ENCODE measurements at places on chromosomes 7 and 10.

- DNase-seq = no peak
These were observed 541.0 kb upstream of the ADARB2 start for GRCh38 chr10:2278363-2278762.

- DNase-seq = no peak
These were observed 38.3 kb upstream of the RAPGEF5 start for GRCh38 chr7:22395222-22395621.

DNA sequence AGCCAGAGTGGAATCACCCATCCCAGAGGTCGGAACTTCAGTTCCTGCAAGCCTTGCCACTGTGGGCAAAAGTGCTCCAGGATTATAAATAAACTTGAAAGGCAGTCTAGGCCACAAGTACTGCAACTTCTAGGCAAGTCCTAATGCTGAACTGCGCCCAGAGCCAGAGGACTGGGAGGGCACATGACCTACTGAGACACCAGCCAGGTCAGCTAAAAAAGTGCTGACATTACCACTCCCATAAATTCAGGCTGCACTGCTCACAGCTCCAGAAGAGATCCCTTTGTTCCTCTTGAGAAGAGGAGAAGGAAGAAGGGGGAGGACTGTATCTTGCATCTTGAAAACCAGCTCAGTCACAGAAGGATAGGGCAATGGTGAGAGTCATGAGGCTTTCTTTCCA lies 1084.1 kb upstream of the PHF14 start:
- DNase-seq = no peak

- no peak for DNase-seq
These were observed 98.4 kb downstream of the ADARB2 start for GRCh38 chr10:1638889-1639419.

GRCh38 chr7:6375348-6376101 lies 72.2 kb downstream of the DAGLB start:
- no peak for DNase-seq

DNA sequence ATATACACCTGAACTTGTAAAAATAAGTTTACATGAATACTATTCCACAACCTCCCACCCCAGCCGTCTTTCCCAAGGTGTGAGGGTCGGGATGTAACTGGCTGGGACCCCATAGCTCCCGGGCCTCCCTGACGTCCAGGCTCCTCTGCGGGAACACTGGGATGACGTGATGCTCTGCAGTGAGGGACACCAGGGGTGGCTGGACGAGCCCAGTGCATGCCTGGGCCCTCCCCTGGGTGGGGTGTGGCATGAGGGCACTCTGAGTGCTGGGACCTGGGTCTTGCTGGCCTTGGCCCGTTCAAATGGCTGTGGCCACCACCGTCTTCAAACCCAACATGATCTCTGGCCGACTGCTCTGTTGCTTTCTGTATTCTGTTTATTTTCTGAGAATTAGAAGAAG lies 182.4 kb downstream of the DNAJB6 start:
- no peak for DNase-seq

GRCh38 chr7:55110993-55111361 lies 92.2 kb downstream of the EGFR start:
- DNase-seq = no peak

GRCh38 chr7:107133396-107133795 lies 35.4 kb upstream of the HBP1 start:
- no peak for DNase-seq

GRCh38 chr7:105141068-105141467 lies 127.1 kb downstream of the KMT2E start:
- no peak for DNase-seq

DNA sequence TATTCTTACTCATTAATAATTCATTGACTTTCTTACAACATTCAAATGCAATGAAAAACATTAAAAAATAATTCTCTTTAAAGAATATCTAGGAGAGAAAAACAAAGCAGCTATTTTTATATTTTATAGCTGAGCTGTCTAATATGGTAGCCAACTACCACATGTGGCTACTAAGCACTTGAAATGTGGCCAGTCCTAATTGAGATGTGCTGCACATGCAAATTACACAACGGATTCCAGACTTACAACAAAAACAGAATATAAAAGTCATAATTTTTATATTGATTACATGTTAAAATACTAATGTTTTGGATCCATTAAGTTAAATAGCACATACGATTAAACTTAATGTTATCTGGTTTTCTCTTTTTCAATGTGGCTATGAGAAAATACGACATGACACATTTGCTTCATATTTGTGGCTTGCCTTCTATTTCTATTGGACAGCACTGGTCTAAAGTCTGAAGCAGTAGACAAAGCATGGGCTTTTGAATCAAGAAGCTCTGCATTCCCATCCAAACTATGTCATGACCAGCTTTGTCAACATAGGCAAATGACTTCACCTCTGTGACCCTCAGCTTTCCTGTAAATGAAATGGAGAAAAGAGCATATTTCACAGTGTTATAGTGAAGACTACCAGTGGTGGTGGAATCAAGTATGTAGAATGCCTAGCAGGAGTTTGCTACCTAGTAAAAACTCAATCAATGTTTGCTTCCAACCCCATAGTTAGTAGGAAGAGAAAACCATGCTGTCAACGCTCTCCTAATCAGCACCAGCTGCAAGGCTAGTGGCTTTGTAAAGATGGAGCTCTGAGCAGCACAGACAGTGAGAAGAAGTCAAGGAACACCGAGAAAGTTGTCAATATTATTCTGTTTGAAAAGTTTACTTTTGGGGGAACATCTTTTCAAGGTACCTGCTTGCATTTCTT lies 37.1 kb upstream of the GDF10 start:
- DNase-seq = no peak

DNA sequence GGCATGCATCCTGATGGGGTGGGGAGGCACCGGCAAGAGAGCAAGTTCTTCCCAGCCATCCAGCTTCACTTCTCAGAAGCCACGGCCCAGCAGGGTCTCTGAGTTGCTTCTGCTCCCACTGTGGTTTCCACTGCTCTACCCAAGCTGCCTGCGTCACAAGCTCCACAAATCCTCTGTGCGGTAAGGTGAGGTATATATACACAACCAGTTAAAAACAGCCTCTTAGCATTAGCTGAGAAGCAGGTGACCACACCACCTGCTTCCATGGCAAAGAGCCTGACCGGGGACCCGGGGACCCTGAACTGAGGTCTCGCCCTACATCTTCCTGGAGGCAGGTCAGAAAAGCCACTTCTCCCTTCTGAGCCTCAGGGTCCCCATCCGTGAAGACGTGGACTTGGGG lies 46.9 kb upstream of the NPFFR1 start:
- DNase-seq = no peak

DNA sequence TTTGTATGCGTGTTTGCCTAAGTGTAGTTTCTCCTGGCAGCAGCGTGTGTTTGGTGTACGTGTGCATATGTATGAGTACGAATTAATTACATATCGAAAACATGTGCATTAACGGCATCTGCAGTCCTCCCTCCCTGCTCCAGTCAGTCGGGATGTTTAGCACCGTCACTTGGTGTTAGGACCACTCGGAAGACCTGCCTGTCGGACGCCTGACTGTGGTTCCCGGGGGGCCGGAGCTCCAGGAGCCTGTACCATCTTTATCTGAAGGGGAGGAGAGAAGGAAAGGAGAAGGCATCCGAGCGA lies 1.1 kb upstream of the CNTNAP2 start:
- DNase-seq = no peak

DNA sequence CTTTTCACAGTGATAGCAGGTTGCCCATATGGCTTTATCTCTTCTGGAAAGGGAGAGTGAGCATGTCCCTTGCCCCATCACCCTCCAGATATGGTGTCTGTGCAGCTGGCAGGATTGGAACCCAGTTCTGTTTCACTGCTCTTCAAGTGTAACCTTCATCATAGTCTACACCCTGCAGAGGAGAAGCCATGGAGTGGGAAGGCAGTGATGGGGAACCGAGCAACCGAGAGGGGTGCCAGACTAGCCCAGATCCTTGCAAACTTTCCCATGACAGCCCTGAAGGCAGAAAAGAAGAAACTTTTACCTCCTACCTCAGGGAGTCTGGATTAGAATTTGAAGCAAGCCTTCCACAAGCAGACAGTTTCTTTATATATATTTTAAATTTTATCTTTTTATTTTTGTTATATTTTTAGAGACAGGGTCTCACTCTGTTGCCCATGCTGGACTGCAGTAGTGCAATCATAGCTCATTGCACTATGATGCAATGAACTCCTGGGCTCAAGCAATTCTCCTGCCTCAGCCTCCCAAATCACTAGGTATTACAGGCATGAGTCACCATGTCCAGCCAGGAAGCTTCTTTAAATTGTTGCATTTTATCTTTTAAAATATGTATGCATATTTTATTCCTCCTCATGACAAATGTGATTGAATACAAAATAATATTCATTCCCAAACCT lies 133.3 kb downstream of the KCNMA1 start:
- no peak for DNase-seq

DNA sequence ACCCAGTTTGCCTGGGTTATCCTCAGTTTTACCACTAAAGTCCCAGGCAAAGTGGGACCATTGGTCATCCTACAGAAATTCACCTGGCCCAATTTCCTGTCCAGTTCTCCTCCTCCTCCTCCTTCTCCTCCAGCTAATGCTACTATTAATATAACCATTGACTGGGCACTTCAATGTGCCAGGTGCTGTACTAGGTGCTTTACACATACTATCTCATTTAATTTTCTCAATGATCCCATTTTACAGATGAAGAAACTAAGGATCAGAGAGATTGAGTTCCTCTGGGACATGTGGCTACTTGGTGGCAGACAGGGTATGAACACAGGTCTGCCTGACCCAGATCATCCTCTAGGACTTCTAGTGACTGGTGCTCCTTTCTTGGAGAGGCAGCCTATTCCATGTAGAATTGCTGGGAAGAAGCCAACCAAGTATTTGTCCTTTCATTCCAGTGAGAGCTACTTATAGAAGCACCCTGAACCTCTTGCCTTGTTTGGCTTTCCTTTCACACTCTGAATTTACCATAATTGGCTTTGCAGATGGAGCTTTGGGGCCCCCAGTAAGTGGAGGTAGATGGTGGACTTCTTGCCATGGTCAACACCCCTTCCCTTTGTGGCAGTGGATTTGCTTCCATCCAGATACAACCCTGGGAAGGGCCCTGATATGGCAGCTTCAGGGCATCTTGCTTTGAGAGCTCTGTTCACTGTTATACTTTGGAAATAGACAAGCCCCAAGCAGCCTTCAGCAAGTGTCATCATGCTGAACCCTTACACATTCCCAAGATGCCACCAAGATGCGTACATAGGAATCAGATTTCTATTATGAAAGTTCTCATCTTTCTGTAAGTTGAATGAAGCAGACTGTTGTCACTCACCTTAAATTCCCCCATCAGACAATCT lies 78.7 kb downstream of the MYOF start:
- no peak for DNase-seq

GRCh38 chr10:63884426-63884825 lies 363.2 kb downstream of the REEP3 start:
- no peak for DNase-seq

DNA sequence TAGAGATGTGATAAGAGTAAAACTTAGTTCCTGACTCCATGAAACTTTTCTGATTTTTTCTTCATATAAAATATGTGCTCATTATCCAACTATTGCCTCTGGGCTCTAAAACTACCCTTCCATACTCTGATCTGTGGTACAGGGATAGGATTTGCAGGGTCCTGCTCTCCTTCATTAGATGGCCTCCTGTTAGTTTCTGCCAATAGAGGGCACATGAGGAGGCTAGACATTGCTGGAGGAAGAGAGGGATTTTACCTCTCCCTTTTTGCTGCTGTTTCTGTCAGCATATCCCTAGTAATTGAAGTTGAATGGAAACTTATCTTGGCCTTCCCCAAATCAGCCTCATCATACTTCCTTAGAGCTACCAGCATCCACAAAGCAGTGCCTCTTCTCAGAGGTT lies 269.4 kb downstream of the NXPH1 start:
- no peak for DNase-seq

DNA sequence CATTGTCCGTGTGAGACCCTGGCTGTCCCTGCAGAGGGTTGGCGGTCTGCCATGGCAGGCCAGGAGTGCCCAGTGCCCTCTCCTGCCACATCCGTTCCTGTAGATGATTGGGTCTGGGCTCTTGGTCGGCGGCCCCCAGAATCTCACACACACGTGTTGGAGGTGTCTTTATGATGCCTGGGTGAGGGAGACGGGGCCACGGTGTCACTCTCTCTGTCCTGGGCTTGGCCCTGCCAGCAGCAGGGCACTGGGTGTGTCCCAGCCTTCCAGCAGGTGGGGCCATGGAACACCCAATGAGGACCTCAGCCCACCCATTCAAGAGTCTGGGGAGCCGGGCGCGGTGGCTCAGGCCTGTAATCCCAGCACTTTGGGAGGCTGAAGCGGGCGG lies 30.2 kb downstream of the UNC5B start:
- DNase-seq = no peak

DNA sequence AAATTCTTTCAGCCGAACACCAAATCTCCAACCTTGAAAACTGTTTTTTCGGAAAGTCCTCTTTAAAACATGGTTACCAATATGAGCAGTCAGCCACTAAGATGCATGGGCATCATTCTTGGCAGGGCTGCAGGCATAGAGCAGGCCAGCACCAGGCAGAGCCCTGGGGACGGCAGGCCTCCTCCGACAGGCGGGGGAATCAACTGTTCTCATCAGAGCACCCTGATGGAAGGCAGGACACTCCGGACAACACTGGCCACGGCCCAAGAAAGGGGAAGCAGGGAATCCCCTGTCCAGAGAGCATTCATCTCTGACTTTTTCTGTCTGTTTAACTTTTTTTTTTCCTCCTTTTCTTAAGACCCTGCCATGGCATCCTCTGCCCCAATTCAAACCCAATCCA lies 1.4 kb upstream of the NOS3 start:
- no peak for DNase-seq

- DNase-seq = no peak
These were observed 729.2 kb downstream of the LRMDA start for GRCh38 chr10:76160446-76161300.

DNA sequence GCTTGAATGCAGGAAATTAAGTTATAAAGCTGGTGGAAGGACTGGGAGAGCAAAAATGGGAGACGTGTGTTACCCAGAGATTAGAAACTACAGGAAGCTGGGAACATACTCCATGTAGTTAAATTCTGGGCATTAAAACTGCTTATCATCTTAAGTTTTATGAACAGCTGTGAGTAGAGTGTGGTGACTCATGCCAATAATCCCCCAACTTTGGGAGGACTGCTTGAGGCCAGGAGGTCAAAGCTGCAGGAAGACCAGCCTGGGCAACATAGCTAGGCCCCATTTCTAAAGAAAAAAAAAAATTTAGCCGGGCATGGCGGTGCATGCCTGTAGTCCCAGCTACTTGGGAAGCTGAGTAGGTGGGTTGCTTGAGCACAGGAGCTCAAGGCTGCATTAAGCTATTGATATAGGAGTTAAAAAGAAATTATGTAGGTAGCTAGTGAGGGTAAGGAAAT lies 56.2 kb upstream of the SEPHS1 start:
- no peak for DNase-seq

GRCh38 chr7:40297741-40298311 lies 163.0 kb downstream of the SUGCT start:
- no peak for DNase-seq

GRCh38 chr10:102837230-102837721 lies at the start of gene CYP17A1:
Gene CYP17A1, minus strand, starts transcription at chr10:102837413. Its CDS starts 52 bp downstream, at chr10:102837361.
- DNase-seq = no peak

Data from stimulated activated CD4-positive, alpha-beta T cell treated with anti-CD3 and anti-CD28 coated beads, Interleukin-1b, Interleukin-23, amount 100 ng/mL, for 1 hour (primary cell).